ENCODE measurements at places on chromosomes 16 and 17. TPM values are rescaled to one million over a fixed set of nuclear protein-coding genes. Genes with fewer than 3 reads are reported as not detected.

DNA sequence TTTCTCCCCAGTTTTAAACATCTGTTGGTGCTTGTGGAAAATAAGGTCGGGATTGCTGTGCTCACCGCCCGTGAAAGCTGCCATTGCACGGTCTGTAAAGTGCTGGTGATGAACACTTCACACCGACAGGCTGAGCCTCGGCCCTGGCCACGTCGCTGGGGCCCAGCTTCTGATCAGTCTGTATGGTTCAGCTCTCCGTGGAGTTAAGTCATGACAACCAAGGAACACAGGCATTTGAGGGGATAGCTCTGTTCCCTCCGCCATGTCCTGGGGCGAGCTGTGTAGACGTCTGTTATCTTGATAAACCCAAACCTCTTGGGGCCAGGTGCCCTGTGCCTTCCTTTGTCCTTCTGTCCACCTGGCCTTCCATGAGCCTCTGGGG is 110.6 kb downstream of the METRNL start:
- H3K27me3 ChIP-seq: no peaks in the 10 kb centered on the region
- peaks cover 24% of the 10 kb centered on the region for H3K4me1 ChIP-seq
- H3K36me3 ChIP-seq: no peaks in the 10 kb centered on the region
- peak overlapping the region; percentile 40 for H3K27ac ChIP-seq
- peak; percentile 52 for DNase-seq

DNA sequence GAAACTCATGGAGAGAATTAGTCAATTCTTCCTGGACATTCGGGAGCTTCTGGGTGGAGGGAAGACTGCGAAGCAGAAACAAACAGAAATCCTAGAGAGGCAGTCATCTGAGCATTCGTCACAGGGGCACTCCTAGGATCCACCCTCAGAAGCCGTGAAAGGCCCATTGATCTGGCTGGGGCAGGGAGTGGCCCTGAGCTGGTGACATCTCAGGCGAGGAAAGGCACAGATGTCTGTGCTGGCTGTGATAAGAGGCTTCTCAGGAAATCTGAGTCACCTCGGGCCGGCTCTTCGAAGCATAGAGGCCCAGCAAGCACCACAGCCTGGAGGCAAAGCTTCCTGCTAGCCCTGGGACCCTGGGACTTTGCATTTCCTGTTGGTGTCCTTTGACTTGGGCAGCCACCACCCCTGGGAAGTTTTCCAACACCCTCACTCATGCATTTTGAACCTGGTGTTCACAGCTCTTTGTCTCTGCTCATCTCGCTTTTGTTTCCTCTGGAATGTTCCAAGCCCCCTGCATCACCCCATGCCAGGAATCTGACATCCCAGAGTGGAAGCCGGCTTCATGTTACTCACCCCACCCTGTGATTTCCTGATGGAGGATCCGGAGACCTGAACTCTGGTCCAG is 23.3 kb upstream of the CDRT4 start:
- no peak overlapping the region for H3K4me3 ChIP-seq
- DNase-seq: no peak
- peaks cover 44% of the 10 kb centered on the region for H3K36me3 ChIP-seq

GRCh38 chr16:30923554-30924075 is at the start of gene FBXL19:
Gene FBXL19 (plus strand): TSS chr16:30923572. CDS start chr16:30925755, 2,183 bp downstream.
- H3K4me1 ChIP-seq: peaks cover 20% of the 10 kb centered on the region
- H3K4me3 ChIP-seq: peak within 1 kb of the TSS; percentile 100
- H3K27me3 ChIP-seq: no peaks in the 10 kb centered on the region
- no peak for DNase-seq

GRCh38 chr16:72277749-72278148 is 105.8 kb upstream of the PMFBP1 start:
- DNase-seq: no peak
- H3K4me3 ChIP-seq: no peak overlapping the region
- H3K4me1 ChIP-seq: peaks cover 1% of the 10 kb centered on the region
- no peak overlapping the region for H3K27ac ChIP-seq
- H3K27me3 ChIP-seq: no peaks in the 10 kb centered on the region
- H3K36me3 ChIP-seq: no peaks in the 10 kb centered on the region

DNA sequence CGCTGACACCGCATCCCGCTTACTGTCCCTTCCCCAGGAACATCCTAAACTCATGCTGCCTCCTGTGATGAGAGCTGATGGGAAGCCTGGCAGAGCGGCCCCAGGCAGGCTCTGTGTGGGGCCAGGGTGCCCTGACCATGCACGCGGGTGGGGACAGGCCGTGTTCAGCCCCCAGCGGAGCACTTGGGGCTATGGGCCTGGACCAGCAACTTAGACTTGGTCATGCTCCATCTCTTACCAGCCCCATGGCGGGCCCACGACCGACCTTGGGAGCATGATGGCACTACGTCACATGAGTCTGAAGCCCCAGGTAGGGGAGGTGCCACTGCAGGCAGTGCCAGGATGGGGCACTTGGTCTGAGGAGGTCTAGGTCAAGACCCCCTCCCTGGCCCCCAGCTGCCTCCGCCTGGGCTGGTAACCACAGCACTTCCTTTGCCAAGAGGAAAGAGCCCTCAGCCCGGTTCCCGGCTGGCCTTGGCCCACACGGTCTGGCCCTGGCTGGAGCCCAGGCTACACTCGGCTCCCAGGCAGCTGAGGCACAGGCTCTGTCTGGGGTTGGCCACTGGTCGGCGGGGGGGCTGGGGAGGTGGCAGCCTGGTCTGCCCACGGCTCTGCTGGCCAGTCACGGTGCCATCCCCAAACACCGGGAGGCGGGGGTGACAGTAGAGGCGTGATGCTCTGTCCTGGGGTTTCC is 25.7 kb downstream of the BAHCC1 start:
- peaks cover 8% of the 10 kb centered on the region for H3K4me1 ChIP-seq
- no peaks in the 10 kb centered on the region for H3K27me3 ChIP-seq
- no peaks in the 10 kb centered on the region for H3K36me3 ChIP-seq
- DNase-seq: no peak

GRCh38 chr16:79165506-79165905 is 435.0 kb downstream of the MAF start:
- peaks cover 26% of the 10 kb centered on the region for H3K4me1 ChIP-seq
- no peaks in the 10 kb centered on the region for H3K27me3 ChIP-seq
- no peak overlapping the region for H3K4me3 ChIP-seq
- no peaks in the 10 kb centered on the region for H3K36me3 ChIP-seq

DNA sequence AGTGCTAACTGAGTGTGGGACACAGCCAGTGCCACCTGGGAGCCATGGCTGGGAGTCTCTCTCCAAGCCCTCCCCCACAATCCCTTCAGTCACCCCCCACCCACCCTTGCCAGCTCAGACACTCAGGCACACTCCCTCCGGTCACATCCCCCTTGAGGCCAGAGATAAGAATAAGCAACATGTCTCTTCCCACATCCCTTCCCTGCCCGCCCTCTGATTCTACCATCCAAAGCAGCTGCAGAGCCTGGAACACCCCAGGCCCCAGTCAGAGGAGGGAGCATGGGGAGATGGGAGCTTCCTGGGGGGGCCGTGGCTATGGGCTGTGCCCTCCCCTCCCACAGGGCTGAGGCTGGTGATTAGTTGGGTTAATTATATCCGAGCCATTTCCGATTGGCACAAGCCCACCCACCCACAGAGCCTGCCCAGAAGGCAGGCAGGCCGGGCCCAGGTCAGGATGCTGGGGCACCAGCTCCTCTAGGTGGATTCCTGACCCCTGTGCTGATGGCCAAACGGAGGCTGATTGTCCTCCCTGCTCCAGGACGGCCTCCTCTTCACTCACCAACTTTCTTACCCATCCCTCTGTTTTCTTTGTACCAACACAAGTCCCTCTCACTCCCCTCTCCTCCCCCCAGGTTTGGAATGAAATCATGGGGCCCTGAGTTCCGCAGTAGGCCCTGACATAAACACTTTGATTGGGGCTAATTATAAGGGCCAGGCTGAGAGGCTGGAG is 28.6 kb upstream of the MEIOC start:
- no peaks in the 10 kb centered on the region for H3K27me3 ChIP-seq
- peaks cover 23% of the 10 kb centered on the region for H3K4me1 ChIP-seq
- peak overlapping the region; percentile 82 for H3K27ac ChIP-seq

DNA sequence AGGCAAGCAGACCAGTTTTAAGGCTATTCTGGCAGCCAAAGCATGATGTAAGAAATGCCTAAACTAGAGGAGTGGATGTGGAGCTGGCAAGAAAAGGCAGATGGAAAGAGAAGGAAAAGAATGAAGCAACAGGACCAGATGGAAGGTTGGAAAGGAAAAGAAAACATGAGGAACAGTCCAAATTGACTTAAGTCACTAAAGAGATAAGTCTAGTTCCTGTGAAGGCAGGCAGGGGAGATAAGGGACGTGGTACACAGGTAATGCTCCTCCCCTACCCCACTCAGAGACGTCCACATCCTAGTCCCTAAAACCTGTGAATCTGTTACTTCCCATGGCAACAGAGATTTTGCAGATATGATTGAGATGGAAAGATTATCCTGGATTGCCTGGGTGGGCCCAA is 43.5 kb downstream of the TEX2 start:
- no peak overlapping the region for H3K27ac ChIP-seq
- peaks cover 7% of the 10 kb centered on the region for H3K36me3 ChIP-seq
- H3K4me3 ChIP-seq: no peak overlapping the region
- H3K4me1 ChIP-seq: peaks cover 54% of the 10 kb centered on the region
- H3K27me3 ChIP-seq: peaks cover 3% of the 10 kb centered on the region
- DNase-seq: no peak

DNA sequence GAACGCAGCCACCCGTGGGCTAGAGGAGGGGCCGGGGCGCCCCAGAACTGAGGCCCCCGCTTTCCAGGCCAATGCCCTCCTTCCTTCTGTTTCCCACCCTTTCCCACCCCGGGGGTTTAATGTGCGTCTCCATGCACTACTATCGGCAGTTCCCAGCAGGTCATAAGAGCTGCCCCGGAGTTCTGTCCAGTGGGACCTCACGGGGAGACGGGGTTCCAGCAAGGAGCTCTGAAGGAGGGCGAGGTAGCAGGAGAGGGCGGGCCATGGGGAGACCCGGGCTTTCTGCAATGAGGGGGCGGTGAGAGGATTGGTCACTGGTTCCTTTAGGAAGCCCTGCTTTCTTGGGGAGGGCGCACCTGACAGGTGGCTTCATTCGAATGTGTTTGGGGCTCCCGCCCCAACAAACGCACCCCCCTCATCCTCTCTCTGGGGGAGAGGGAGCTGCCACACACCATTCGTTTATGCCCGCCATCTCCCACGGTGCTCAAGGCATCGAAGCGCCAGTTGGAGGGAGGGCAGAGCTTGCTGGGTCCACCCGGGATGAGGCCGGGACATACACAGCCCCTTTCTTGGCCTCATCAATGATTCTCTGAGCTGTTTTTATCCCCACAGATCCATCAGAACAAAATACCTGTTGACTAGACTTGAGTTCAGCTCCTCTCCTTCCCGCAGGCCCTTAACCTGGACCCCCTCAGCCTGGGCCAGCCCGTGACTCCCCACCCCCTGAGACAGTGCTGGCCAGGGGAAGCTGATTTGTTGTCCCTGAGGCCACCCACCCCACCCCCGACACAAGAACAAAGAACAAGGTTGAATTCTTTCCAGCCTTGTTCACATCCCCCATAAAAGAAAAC is 44.1 kb downstream of the SLC7A5 start:
- peaks cover 19% of the 10 kb centered on the region for H3K4me1 ChIP-seq
- peaks cover 6% of the 10 kb centered on the region for H3K27me3 ChIP-seq
- H3K36me3 ChIP-seq: no peaks in the 10 kb centered on the region

DNA sequence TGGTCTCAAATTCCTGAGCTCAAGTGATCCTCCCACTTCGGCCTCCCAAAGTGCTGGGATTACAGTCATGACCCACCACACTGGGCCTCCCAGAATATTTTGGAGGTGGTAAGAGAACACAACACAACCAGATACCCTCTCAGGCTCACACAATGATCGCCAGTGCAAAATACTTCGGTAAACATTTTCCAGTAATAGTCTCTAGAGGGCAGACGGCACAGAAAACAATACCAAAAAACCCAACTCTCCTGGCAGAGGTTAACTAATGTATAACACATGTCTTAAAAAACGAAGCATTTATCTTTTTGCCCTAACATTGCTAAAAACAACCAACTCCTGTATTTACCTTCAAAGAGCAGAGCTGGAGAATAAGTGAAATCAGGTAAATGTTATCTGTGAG is 10.5 kb downstream of the NUFIP2 start:
- peaks cover 62% of the 10 kb centered on the region for H3K36me3 ChIP-seq
- peaks cover 11% of the 10 kb centered on the region for H3K4me1 ChIP-seq
- no peak for DNase-seq
- H3K4me3 ChIP-seq: no peak overlapping the region
- H3K27ac ChIP-seq: peak overlapping the region; percentile 54

DNA sequence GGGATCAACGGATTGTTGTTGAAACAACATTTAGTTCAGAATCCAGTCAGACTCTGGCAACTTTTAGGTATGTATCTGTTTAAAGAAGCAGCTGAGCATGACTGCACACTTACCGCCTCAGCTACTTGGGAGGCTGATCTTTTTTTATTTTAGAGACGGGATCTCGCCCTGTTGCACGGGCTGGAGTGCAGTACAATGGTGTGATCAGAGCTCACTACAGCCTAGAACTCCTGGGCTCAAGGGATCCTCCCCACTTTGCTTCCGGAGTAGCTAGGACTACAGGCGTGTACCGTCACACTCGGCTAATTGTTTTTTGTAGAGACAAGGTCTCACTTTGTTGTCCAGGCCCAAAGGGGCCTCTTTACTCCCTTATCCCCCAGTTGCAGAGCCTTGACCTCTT is 2.3 kb downstream of the SPG7 start:
- no peak for DNase-seq
- H3K36me3 ChIP-seq: peaks cover 5% of the 10 kb centered on the region
- no peaks in the 10 kb centered on the region for H3K27me3 ChIP-seq

- H3K4me1 ChIP-seq: peaks cover 18% of the 10 kb centered on the region
- no peak overlapping the region for H3K4me3 ChIP-seq
- H3K27me3 ChIP-seq: no peaks in the 10 kb centered on the region
- H3K27ac ChIP-seq: peak overlapping the region; percentile 72
- no peak for DNase-seq
Observed at GRCh38 chr16:4404247-4404966, 12.0 kb downstream of the CORO7 start.

- H3K27ac ChIP-seq: no peak overlapping the region
- H3K4me1 ChIP-seq: peaks cover 4% of the 10 kb centered on the region
- H3K4me3 ChIP-seq: no peak overlapping the region
- no peaks in the 10 kb centered on the region for H3K36me3 ChIP-seq
- peaks cover 3% of the 10 kb centered on the region for H3K27me3 ChIP-seq
Observed at GRCh38 chr17:12421646-12422306, 243.9 kb upstream of the MYOCD start.

- H3K36me3 ChIP-seq: no peaks in the 10 kb centered on the region
- DNase-seq: no peak
- no peak overlapping the region for H3K4me3 ChIP-seq
- no peak overlapping the region for H3K27ac ChIP-seq
Observed at GRCh38 chr16:78060809-78061208, 38.5 kb downstream of the CLEC3A start.

- H3K27ac ChIP-seq: no peak overlapping the region
- H3K27me3 ChIP-seq: no peaks in the 10 kb centered on the region
- H3K36me3 ChIP-seq: no peaks in the 10 kb centered on the region
- no peak for DNase-seq
- H3K4me1 ChIP-seq: no peaks in the 10 kb centered on the region
- H3K4me3 ChIP-seq: no peak overlapping the region
Observed at GRCh38 chr17:68359791-68360535, 68.7 kb downstream of the ARSG start.

The GINS3 gene
- 6.3 TPM for total RNA-seq

The C17orf50 gene
- total RNA-seq: not detected

The RPUSD1 gene
- 26.6 TPM for total RNA-seq

The CNGB1 gene
- total RNA-seq: 2.3 TPM

The MYH3 gene
- 11.2 TPM for total RNA-seq

The PFN1 gene
- total RNA-seq: 455 TPM

The AGRP gene
- total RNA-seq: not detected

The KRT16 gene
- 1.5 TPM for total RNA-seq

The TP53TG3B gene
- total RNA-seq: not detected

The C16orf92 gene
- total RNA-seq: not detected

The TMEM204 gene
- 1.0 TPM for total RNA-seq

The IL21R gene
- 0.29 TPM for total RNA-seq

The SOX8 gene
- total RNA-seq: 1.4 TPM
